ENCODE measurements at places on chromosomes 5 and 9.

DNA sequence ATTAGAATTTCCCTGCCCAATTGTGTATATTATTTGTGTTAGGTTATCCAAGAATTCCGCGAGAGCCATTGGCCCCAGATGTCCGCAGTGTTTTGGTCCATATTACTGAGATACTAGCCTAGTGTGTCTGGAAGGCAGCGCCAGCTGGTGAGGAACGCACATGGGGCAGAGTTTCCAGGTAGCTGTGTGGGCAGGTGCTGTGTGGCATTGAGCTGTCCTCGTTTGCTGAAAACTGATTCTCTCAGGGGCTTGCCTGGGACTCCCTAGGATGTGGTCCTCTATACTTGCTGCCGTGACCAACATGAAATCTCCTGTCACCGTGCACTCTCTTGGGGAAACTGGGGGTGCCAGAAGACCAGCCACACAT, 288.7 kb downstream of the FANCC start:
- DNase-seq = no peak

- DNase-seq = peak; percentile 98
Measured at GRCh38 chr5:174532455-174533453, 191.6 kb upstream of the MSX2 start.

GRCh38 chr9:613771-614347, 227.6 kb upstream of the DMRT1 start:
- peak; percentile 89 for DNase-seq

GRCh38 chr5:148713735-148714508, 59.6 kb upstream of the HTR4 start:
- no peak for DNase-seq

DNA sequence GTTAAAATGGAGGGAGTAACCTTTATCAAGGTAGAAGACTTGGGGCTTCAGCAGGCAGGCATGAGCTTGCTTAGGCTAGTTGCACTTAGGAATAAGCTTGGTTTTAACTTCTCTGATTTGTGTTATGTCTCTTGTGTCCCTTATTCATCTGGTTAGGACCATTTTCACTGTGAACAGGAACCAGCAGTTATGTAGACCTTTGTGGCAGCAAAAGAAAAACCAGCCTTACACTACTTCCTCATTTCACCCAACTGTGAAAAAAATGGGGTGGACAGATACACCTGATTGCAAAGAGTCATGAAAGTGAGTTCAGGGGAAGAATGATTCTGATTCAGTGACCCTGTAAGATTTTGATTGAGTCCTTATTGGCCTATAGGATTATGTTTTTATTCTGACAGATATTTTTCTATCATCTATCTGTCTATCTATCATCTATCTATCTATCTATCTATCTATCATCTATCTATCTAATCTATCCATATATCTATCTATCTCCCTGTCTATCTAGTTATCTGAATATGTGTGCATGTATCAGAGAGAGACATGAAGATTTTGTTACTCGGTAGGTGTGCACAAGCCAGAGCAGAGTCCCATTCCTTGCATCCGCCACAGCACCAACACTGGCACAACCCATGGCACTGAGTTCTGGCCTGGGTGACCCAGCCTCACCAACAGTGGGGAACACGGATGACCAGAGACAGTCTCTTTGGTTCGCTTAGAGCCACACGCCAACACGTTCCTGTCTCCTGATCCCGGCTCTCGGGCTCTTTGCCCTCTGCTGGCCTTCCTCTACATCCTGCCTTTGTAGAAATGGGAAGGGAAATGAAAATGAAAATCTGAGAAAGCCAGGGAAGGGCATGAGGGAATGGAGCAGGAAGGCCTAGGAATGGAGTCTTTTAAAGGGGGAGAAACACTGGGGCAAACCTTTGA, 1.3 kb upstream of the ZNF366 start:
- DNase-seq = no peak

GRCh38 chr9:137067860-137068538, 2.4 kb downstream of the SAPCD2 start:
- DNase-seq = peak; percentile 83

- no peak for DNase-seq
Measured at GRCh38 chr9:89109666-89110065, 69.0 kb downstream of the SHC3 start.

GRCh38 chr5:75677607-75678006, 39.6 kb downstream of the POC5 start:
- DNase-seq = no peak

DNA sequence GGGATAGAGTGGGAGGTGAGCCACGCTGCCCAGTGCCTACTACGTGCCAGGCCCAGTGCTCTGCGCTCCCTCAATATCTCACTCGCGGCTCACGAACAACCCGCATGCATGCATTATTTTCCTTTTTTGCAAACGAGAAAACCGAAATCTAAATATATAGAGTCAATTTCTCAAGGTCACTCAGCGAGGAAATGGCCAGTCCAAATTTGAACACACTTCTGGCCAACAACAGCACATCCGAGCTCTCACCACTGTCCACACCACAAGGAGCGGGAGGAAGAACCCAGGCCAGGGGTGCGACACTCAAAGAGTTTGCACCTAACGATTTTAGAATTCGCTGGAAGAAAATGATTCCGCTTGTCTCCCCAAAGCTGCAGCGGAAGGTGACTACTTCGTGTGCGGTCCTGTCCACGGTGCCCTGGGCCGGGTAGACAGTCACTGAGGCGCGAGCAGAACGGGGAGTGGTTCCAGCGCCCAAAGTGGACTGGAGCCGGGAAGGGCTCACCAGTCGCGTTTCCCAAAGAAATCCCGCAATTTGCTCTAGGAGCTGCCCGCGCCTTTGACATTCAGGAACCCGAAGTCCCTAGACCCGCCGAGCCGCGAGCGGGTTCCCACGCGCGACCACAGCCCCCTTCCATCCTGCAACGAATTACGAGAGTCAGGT, 1.1 kb upstream of the TLX3 start:
- DNase-seq = no peak

GRCh38 chr5:171272996-171273970, 35.8 kb upstream of the TLX3 start:
- DNase-seq = peak; percentile 25

DNA sequence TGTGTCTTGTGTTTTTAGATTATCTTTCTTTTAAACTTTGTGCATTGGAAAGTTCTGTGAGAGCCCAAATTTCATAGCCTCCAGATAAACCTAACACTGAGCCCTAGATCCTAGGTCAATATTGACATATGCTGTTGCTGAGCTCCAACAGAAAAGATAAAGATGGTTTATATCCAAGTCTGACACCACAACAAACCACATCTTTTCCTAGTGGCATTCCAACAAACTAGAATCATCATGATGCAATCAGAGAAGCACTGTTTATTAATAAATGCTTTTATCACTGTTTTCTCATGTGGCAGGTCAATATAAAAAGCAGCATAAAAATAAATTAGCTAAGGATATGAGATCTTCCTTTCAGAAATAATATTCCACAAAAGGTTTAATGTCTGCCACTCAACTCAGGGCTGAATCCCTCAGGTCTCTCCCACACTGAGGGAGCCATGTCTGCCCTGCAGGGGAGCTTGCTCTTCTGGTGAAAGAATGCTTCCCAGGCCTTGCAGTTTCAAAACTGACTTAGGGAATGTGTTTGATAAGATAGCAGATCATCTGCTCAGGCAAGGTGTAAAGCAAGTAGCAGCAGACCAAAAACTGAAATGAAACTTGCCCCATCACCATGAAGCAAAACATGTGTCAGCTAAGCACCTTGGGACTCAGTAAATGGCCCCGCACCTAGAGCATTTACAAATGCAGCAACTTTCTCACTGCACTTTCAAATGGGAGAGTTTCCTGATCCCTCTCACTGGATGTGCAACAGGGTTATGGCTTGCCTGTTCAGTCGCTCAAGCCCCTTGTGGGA, 493.0 kb downstream of the AGTPBP1 start:
- peak; percentile 71 for DNase-seq

GRCh38 chr5:168809218-168809617, 230.1 kb upstream of the PANK3 start:
- no peak for DNase-seq

DNA sequence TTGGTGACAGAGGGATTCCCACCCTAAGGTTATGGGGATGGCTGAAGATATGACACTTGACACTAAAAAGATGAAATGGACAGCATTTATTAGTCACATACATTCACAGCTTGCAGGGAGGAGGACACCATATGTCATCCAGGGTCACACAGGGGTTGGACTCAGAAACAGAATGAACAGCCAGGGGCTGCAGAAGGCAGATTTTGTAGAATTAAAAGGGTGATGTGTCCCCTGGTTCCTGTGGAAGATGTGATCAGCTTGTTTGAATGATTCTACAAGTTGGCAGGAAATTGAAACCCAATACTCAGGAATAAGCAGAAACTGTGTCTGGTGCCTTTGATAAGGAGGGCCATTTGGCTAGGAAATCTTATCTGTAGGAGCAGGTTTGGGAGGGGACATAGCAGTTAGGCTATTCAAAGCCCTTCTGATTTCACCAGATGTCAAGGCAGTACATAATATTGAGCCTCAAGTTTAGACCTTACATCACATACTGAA, 102.3 kb upstream of the GRIN3A start:
- DNase-seq = no peak

DNA sequence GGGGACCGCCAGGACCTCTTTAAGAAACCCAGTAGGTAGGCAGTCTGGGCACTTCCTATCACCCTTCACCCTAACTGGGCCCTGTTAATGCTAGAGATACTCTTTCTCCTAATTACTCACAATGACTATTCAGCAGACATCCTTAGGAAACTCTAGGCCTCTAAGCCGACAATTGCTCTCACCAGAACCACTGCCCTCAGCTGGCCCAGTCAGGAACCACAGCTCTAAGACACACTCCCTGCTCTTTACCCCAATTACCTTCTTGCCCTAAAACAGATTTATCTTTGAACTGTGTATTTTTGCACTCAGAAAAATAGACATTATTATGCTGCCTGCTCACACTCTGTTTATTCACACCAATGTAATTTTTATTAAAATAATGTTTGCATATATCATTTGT, 432.6 kb upstream of the SLC30A5 start:
- DNase-seq = no peak

DNA sequence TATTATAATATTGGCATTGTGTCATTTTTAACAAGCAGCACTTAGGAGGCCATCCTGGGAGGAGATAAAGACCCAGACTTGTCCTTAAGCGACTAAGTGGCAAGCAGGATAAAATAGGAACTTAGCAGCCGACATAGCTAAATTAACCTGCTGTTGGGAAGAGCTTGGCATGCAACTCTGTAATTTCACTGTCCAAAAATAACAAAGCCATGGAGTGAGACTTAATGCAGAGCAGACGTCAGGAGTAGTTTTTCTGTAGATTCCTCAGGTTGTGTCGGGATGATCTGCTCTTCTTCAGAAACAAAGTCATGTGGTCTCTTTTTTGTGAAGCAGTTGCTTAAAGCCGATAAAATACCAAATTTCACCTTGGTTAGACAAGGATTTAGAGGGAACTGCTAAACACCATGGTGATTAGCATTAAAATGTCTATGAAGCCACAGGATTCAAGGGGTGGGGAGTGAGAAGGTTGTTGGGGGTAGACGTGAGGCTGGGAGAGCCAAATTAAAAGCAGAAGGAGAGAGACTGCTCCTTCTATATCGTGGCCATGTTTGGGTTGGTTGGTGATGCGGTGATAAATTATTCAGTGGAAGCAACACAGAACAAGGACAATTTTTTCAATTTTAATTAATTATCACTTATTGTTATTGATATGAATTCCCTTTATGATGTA, 303.0 kb downstream of the CSNK1G3 start:
- DNase-seq = peak; percentile 41

DNA sequence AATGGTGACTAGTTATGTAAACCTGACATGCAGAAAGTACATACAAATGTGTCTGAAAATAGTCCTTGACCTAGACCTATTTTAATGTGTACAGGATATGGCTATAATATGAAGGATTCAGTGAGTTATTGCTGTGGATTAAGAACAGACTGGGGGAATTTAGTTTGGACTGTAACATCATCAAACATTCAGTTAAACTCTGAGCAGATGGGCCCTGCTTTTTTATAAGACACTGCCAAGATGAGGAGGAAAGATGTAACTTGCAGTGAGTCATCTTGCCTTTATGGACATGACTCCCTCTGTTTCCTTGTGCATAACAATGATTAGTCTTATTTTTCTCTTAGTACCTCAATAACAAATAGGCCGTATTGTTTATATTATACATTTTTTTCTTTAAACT, 12.2 kb downstream of the PPP3R2 start:
- peak; percentile 94 for DNase-seq

DNA sequence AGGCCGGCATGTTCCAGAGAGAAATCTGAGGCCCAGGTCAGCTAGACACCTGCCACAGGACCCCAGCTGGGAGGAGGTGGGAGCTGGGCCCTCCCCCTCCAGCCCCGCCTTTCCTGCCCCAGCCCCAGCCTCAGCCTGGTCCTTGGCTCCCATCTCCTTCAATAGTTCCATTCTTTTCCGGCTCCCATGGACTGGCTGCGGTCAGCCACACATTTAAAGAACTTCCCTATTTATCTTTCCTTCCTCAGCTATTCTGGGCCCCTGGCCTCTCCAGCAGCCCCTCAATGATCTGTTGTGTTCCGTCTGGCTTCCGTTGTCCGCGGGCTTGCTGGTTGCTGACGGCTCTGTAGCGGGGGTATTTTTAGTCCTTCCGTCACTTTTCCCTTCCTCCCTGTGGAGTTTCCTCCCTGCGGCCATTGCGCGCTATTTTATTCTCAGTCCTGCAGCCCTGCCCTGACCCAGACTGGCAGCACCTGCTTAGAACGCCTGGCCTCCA, 73.8 kb downstream of the AMBP start:
- DNase-seq = peak; percentile 76

Measured in umbilical cord (tissue), 2 donors.